ENCODE measurements at places on chromosomes 12 and 14. TPM values are rescaled to one million over a fixed set of nuclear protein-coding genes. Genes with fewer than 3 reads are reported as not detected.

DNA sequence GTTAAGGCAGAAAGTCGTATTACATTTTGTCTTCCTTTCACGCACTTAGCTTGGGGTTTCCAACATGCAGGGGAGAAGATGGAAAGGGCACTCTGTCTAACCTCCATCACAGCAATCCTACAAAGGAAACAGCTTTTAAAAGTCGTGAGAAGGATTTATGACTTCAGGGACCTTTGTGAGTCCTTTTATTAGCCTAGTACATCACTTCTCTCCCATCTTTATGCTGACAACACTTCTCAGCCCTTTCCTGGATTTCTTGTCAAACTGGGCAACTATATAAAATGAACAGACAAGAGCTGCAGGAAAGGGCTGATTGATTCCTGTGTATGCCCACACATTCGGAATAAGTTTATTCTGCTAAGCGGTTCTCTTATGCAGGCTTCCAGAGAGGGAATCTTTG, 159.0 kb downstream of the DERA start:
- DNase-seq = no peak

DNA sequence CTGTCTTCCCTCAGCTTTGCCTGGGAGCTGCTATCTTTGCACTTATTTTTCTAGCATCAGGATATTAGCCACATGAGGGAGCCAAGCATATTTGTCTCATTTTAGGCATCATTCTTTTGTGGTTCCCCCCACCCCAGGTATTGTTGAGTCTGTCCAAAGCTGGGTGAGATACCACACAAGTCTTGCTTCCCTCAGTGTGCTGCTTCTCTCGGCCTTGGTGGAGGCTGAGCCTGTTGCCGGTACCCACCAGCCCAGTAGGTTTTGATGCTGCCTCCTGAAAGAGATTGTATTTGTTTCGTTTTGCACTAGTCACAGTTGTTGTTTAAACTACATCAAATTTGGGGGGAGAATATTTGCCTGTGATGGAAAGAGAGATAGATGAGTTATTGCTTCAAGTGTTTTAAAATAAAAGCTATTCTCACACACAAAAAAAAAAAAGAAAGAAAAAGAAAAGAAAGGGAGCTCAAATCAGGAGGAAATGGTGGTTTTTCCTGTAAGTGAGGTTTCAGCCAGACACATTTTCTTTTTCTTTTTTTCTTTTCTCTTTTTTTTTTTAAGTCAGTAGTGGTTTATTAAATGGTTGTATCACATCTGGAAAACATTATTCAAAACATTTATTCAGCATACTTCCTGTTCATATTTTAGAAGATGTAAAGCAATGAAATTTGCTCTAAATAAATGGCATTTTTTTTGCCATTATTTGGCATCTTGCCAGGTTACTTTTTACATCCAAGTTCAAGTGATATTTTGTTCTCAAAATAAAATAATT, 58.5 kb downstream of the SLC4A8 start:
- no peak for DNase-seq

- no peak for DNase-seq
These were observed 135.6 kb downstream of the ESR2 start for GRCh38 chr14:64158608-64159007.

- no peak for DNase-seq
These were observed 668 bp downstream of the MRPS35 start for GRCh38 chr12:27711317-27711682.

- no peak for DNase-seq
These were observed 74.0 kb upstream of the CDKN3 start for GRCh38 chr14:54322701-54323337.

The GPRC5A gene
- total RNA-seq = 7.2 TPM

- DNase-seq = no peak
These were observed 32.8 kb downstream of the SPTLC2 start for GRCh38 chr14:77583657-77584056.

GRCh38 chr14:41167040-41167439, 439.6 kb upstream of the LRFN5 start:
- DNase-seq = no peak

DNA sequence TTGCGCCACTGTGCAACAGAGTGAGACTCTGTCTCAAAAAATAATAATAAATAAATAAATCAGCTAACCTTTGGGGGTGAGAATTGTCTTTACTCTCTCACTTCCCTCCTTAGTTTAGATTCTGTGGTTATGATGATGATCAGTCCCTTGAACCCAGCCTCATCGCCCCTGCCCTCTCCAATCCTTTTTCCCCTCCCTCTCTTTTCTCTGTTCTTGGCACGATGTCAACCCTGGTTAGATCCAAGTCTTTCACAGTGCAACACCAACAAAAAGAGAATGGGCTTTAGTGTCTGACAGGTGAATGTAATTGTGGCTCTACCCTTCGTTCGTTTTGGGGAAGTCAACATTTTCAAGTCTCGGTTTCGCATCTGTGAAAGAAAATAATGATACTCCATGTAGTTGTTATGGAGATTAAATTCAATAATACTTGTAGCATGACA, 59.0 kb downstream of the NTN4 start:
- DNase-seq = no peak

DNA sequence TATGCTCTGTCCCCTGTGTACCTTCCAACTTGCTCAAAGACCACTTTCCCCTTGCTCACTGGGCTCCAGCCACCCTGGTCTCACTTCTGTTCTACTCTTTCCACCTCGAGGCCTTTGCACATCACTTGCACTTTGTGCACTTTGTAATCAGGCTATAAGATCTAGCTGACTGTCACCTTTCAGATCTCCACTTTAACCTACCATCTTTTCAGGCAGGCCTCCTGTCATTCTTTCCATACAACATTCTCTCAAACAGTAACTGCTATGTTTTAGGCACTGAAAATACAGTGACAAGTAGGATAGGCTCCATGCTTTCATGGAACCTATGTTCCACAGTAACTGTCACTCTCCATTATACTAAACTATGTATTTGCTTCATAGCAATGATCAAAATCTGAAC, 14.0 kb downstream of the CPM start:
- DNase-seq = no peak

- peak; percentile 51 for DNase-seq
These were observed 52.2 kb downstream of the CKAP4 start for GRCh38 chr12:106195621-106196027.

The RERGL gene
- 3.3 TPM for total RNA-seq

- DNase-seq = no peak
These were observed 72.2 kb downstream of the TMEM132C start for GRCh38 chr12:128339126-128339520.

The KIF26A gene
- 3.7 TPM for total RNA-seq

The EGLN3 gene
- 51.5 TPM for total RNA-seq

DNA sequence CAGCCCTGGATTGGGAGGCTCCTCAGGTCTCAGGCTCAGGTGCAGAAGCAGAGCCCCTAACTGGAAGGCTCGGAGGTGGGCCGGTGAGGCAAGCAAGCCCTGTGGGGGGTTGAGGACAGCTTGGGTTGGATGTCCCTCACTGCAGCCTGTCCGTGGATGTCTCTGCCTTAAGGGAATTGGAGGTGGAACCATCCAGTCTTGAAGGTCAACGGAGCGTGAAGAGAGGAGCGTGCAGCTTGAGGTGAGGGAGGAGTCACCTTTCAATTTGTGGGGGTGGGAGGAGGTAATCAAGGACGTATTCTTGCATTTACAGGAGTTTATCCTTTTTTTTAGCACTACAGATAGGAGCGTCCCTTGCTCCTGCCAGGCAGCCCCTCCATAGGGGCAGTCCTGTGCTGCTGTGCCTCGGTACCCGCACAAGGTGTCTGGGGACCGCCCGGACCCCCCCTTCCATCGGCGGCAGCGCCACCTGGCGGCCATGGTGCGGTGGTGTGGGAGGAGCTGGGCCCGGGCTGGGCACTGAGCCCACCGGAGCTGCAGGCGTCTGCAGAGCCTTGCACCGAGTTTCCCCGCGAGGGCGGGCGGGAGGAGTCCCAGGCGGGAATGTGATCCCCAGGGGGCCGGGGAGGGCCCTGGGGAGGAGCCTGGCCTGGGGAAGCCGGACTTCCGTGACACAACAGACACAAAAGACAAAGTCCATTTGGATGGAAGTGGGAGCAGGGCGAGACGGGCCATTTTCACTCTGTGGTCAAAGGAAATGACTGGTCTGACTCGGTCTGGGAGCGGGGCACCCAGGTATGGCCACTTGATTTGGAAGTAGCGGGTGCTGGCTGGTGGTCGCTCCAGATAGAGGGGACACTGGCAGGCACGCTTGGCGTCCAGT, 864 bp downstream of the DNAJC22 start:
- peak; percentile 93 for DNase-seq

The ANKS1B gene
- 10.6 TPM for total RNA-seq

DNA sequence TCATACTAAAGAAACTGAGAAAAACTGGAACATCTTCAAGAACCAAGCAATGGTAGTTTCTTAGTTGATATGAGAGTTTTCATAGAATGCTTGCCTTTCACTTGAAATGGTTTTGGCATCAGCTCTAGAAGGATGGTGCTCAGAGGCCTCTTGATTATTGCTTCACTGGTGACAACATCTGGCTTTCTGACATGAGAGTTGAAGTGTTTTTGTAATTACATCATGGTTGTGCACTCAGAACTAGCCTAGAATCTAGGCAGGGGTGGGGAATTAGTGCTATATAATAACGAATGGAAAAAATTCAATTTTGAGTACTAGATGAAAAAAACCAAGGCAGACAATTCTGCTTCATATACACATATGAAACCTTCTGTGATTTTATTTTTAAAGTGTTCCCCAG, 172.8 kb upstream of the LMNTD1 start:
- no peak for DNase-seq

The FBXO34 gene
- 27.0 TPM for total RNA-seq

DNA sequence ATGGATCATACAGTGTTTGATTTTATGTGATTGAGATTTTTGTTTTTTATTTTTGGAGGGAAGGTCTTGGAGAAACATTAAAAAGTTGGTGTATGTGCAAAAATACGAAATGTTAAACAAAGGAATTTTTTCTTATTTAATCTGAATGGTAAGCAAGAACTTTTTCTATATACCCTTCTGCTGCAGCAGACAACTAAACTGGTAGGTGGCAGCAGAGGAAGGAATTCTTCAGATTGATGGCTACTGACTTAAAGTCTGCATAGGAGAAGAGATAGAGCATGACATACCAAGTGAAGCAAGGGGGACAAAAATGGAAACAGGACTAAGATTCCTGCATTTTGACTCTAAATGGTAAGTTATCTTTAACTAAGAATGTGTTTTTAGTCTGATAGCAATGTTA, 42.0 kb upstream of the A2ML1 start:
- DNase-seq = no peak

GRCh38 chr14:50044042-50044651, 72.2 kb downstream of the VCPKMT start:
- DNase-seq = no peak

GRCh38 chr12:22731236-22731635, 106.3 kb downstream of the ETNK1 start:
- DNase-seq = no peak

GRCh38 chr14:91163316-91163715, 49.4 kb downstream of the DGLUCY start:
- no peak for DNase-seq

DNA sequence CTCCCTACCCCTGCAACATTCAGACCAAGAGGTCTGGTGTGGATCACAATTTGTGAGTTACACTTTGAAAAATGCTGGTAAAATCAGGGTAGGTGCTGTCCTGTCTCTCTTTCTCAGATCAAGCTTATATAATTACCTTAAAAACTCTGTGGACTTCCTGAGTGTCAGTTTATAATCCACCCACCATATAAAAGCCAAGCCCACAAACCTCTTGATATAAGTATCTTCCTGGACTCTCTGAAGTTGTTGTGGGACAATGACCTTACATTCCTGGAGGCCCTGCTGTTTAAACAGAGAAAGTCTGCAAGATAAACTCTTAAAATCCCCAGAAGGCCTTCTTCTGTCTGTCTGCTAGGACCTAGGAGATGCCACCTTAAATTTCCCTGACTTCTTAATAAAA, 11.4 kb upstream of the KTN1 start:
- DNase-seq = no peak

GRCh38 chr12:24881724-24882371, 67.1 kb downstream of the BCAT1 start:
- no peak for DNase-seq

DNA sequence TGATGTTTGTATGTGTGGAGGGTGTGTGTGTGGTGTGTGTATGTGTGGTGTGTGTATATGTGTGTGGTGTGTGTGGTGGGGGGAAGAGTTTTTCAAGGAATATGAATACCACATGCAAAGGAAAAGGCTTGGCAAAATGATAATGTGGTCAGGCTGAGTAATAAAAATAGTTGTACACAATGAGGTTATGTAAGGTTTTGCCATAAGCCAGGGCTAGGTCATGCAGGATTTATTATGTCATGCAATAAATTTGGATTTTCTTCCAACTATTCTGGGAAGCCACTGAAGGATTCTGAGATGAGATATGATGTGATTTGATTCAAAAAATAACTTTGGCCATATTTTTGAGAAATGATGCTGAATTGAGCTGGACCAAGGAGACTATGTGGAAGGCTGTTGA, 1191.6 kb upstream of the SEL1L start:
- DNase-seq = no peak

GRCh38 chr12:113888435-113888834, 77.7 kb downstream of the RBM19 start:
- DNase-seq = no peak

The CLEC12A gene
- total RNA-seq = 3.5 TPM

- no peak for DNase-seq
These were observed 12.1 kb downstream of the SERPINA5 start for GRCh38 chr14:94593376-94593748.

DNA sequence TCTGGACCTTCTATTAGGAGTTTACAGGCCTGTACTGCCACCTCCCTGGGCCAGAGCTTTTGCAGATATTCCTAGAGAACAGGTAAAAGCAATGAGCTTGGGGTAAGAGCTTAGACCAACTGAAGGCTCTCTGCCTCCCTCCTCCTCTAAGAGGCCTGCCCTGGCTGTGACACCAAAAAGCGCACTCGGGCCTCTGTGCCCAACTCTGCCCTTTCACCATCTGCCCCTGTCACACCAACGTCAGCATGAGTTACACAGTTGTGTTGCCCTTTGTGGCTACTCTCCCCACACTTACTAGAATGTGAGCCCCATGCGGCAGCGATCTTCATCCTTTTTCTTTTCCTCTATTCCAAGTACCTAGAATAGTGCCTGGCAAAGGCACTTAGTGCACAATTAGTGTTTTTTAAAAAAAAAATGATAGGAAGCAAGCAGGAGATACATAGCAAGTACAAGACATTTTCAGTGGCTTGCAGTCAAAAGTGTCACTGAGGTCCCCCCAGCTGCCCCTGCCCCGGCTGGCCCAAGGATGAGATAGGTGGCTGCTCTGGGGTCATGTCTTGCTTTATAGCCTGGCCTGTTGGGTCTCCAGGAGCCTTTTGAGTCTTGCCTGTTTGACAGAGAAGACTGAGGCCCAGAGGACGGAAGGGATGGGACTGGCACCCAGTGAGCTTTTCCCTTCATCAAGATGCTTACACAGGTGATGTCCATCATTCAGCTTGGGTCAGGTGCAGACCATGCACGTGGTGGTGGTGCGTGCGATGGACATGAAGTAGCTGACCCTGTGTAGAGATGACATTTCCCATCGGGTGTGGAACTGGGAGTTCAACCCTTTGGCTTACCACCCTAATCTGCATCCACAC, 12.5 kb downstream of the CKB start:
- no peak for DNase-seq

The WNT5B gene
- total RNA-seq = 7.3 TPM

The VRK1 gene
- 12.1 TPM for total RNA-seq

GRCh38 chr14:75702122-75702521, 41.1 kb downstream of the TTLL5 start:
- DNase-seq = no peak

The ACOT6 gene
- total RNA-seq = not detected
